Neural crest cell (in vitro differentiated cells): ENCODE measurements at places on chromosomes 5 and 9.

DNA sequence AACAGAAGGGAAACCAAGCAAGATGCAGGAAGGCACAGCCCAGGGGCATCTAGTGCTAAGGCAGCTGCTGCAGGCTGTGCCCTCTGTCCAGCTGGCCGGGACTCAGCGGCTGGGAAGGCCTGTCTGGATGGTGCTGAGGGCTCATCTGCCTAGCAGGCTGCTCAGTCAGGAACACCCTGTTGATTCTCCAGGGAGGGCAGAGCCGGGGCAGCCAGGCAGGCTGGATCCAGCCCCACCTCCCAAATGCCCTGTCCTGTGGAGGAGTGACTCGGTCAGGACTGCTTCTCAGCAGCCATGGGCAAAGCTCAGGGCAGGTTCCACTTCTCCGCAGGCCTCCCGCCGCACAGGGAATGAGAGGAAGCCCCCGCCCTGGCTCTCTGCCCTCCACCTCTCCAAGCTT is 7.8 kb upstream of the LCN9 start:
- H3K4me1 ChIP-seq = no peaks in the 10 kb centered on the region
- H3K36me3 ChIP-seq = peaks cover 1% of the 10 kb centered on the region
- DNase-seq = no peak

- H3K4me3 ChIP-seq = no peak overlapping the region
- DNase-seq = no peak
- H3K36me3 ChIP-seq = no peaks in the 10 kb centered on the region
- H3K4me1 ChIP-seq = peaks cover 19% of the 10 kb centered on the region
Observed at GRCh38 chr9:78572266-78572665, 275.3 kb downstream of the PSAT1 start.

GRCh38 chr9:81492710-81493447 is 196.5 kb downstream of the TLE1 start:
- H3K4me3 ChIP-seq = no peak overlapping the region
- no peaks in the 10 kb centered on the region for H3K4me1 ChIP-seq
- no peak overlapping the region for H3K27ac ChIP-seq

- no peaks in the 10 kb centered on the region for H3K36me3 ChIP-seq
- no peak overlapping the region for H3K4me3 ChIP-seq
- DNase-seq = no peak
- H3K4me1 ChIP-seq = no peaks in the 10 kb centered on the region
- peaks cover 5% of the 10 kb centered on the region for H3K27me3 ChIP-seq
- no peak overlapping the region for H3K27ac ChIP-seq
Observed at GRCh38 chr5:173352366-173353349, 24.4 kb upstream of the STC2 start.

DNA sequence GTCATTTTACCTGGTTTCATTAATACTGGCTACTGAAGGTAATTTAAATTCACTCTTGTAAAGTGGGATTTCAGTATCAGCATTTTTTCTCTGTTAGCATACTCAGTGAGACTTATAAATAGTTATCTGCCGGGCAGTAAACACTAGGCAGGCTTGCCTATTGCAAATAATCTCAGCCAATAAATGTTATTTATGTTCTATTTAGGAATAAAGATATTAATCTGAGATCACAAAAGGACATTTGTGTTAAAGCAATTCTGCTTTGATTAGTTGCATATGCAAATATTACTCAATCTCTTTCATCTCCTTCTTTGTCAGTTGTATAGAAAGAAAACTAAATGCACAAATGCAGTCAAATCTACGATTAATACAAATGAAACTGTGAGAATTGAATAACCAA is 827.8 kb downstream of the TLE4 start:
- H3K27ac ChIP-seq = no peak overlapping the region
- H3K4me3 ChIP-seq = no peak overlapping the region
- H3K4me1 ChIP-seq = peaks cover 15% of the 10 kb centered on the region
- H3K27me3 ChIP-seq = no peaks in the 10 kb centered on the region
- no peak for DNase-seq

- no peak for DNase-seq
- no peaks in the 10 kb centered on the region for H3K36me3 ChIP-seq
- peak overlapping the region; percentile 82 for H3K27ac ChIP-seq
Observed at GRCh38 chr9:33158843-33159776, 8.0 kb downstream of the B4GALT1 start.

DNA sequence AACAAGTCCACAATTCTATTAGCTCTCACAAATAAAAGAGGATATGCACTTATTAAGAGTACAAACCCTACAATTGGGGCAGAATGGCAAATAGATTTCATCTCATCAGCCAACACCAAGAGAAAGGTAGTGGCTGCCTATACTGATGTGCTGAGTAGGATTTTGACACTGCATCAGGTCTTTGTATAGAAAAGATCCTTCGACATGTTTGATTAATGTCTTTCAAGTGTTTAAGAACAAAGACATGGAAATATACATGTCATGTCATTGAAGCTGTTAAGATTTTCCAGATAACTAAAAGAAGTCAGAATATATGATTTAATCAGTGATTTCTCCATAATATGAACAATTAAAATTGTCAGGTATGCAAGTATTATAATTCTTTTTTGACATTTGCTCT is 238.7 kb upstream of the GRAMD2B start:
- no peak overlapping the region for H3K27ac ChIP-seq
- DNase-seq = no peak
- peaks cover 12% of the 10 kb centered on the region for H3K4me1 ChIP-seq
- H3K27me3 ChIP-seq = no peaks in the 10 kb centered on the region

- H3K36me3 ChIP-seq = peaks cover 17% of the 10 kb centered on the region
- no peak overlapping the region for H3K27ac ChIP-seq
- peaks cover 34% of the 10 kb centered on the region for H3K4me1 ChIP-seq
Observed at GRCh38 chr9:87516222-87516925, 18.7 kb downstream of the DAPK1 start.

DNA sequence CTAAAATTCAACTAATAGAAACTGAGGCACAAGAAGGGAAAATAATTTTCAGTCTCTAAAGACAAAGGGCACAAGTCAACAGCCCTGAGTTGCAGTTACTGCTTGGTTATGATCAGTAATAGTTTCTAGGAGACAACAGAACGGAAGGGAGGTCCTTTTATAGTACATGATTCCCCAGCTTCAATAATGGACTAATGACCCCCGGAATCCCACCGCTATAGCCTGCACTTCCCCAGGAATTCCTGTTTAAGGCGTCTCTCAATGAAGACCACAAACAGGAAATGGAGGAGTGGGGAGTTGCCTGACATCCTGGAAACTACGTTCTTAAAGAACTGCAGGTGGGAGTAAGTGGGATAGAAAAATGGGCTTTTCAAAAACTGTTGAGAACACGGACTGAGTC is 60.6 kb downstream of the DIAPH1 start:
- H3K4me3 ChIP-seq = peak overlapping the region; percentile 42
- DNase-seq = no peak
- H3K27me3 ChIP-seq = no peaks in the 10 kb centered on the region
- peak overlapping the region; percentile 94 for H3K27ac ChIP-seq

- H3K27me3 ChIP-seq = no peaks in the 10 kb centered on the region
- H3K4me1 ChIP-seq = no peaks in the 10 kb centered on the region
- peaks cover 6% of the 10 kb centered on the region for H3K36me3 ChIP-seq
- no peak for DNase-seq
Observed at GRCh38 chr9:87760529-87760928, 34.6 kb downstream of the CTSL start.

- no peak for DNase-seq
- H3K36me3 ChIP-seq = no peaks in the 10 kb centered on the region
- peaks cover 41% of the 10 kb centered on the region for H3K4me1 ChIP-seq
- peak overlapping the region; percentile 52 for H3K4me3 ChIP-seq
- H3K27ac ChIP-seq = no peak overlapping the region
- no peaks in the 10 kb centered on the region for H3K27me3 ChIP-seq
Observed at GRCh38 chr5:140998921-140999410, 32.7 kb downstream of the PCDHAC2 start.

DNA sequence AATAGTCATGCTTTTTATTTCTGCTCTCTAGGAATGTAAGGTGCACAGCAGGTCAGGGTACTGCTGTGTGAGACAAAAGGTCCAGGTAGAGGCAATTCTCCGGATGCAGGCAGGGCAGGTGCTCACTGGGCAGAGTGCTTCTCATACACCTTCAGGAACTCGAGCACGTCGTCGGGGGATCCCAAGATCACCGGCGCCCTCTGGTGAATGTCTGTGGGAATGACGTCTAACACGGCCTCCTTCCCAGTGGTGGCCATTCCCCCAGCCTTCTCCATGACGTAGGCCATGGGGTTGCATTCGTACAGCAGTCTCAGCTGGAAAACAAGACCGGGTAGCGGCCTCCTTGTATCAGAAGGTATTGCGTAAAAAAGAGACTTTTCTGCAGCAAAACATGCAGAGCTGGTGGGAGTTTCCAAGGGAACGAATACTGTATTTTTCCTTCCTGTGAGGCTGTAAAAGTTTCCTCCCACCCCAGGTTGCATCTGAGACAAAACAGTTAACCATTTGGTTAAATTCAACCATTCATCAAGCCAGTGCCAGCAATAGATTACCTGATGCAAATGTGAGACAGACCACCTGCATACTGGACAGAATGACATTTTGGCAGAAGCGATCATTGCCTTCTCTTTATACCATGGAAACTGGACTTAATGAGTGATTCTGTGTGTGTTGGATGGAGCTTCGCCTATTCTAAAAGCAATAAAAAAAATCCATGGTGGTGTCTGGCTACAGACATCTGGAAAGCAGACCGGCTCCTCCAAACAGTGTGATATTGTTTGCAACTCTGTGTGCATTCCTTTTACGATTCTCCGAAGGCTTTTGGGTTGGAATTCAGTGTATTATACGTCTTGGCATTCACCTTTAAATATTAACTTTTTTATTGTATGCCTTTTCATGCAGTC is 9.9 kb upstream of the FBP2 start:
- no peaks in the 10 kb centered on the region for H3K27me3 ChIP-seq
- no peak overlapping the region for H3K27ac ChIP-seq
- no peak overlapping the region for H3K4me3 ChIP-seq
- H3K4me1 ChIP-seq = peaks cover 17% of the 10 kb centered on the region
- peak; percentile 84 for DNase-seq

DNA sequence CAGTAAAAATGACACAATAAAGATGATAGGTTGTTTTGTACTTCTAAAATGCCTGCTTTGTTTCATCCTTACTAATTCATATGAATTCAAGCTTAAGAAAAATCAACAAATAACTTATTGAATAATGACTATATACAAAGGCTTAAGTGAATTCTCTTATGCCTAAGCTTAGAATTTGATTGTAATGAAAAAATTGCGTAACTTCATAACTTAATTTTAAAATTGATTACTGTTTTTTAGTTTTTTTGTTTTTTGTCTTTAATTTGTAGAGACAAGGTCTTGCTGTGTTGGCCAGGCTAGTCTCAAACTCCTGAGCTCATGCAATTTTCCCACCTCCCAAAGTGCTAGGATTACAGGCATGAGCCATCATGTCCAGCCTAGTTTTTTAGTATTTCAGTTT is 391.9 kb downstream of the ARRDC3 start:
- H3K27me3 ChIP-seq = no peaks in the 10 kb centered on the region
- H3K36me3 ChIP-seq = peaks cover 24% of the 10 kb centered on the region
- H3K27ac ChIP-seq = no peak overlapping the region
- no peak for DNase-seq

DNA sequence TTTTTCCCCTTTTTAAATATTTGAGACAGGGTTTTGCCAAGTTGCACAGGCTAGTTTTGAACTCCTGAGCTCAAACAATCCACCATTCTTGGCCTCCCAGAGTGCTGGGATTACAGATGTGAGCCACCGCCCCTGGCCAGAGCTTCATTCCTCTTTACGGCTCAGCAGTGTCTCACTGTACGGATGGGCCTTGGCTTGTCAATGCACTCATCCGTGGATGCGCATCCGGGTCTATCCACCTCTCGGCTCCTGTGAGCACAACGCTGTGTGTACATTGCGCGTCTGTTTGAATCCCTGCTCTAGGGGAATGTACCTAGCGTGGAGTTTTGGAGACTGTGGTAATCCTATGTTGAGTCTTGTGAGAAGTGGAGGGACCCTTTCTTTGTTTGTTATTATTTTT is 10.9 kb upstream of the EGFL7 start:
- H3K27ac ChIP-seq = no peak overlapping the region
- no peak overlapping the region for H3K4me3 ChIP-seq
- H3K4me1 ChIP-seq = peaks cover 19% of the 10 kb centered on the region
- no peak for DNase-seq
- H3K36me3 ChIP-seq = no peaks in the 10 kb centered on the region

DNA sequence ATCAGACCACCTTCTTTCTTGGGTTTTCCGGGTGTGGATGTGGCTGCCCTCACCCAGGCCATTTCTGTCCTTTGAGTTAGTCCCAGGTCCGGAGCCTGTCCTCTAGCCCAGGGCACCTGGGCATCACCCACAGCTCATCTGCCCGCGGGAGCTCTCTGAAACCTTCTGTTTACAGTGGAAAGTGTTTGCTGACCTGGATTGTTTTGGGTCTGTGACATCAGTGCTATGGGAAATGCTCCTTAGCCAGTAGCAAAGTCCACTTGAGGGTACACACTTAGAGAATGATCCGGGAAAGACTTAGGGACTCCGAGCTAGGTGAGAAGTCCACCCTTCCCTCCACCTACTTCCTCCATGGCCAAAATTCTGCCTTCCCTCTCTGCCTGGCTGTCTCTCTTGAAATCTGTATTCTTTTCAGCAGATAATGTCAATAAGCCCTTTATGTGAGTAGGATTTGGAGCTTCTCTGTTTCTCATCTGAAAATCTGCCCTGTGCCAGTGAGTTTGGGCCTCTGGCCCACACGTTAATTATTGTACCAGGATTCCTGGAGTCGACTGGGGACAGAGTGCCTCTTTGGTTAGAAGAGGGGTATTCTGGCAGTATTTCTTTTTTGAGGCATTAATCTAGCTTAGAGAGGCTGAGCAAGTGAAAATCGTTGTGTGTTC is 19.9 kb downstream of the ABLIM3 start:
- H3K27ac ChIP-seq = no peak overlapping the region
- H3K4me3 ChIP-seq = no peak overlapping the region
- no peaks in the 10 kb centered on the region for H3K4me1 ChIP-seq
- DNase-seq = no peak

GRCh38 chr9:29332789-29333188 is 1759.5 kb upstream of the C9orf72 start:
- H3K36me3 ChIP-seq = no peaks in the 10 kb centered on the region
- DNase-seq = no peak
- no peaks in the 10 kb centered on the region for H3K27me3 ChIP-seq
- no peak overlapping the region for H3K27ac ChIP-seq
- no peaks in the 10 kb centered on the region for H3K4me1 ChIP-seq

GRCh38 chr9:97759581-97760288 is 62.6 kb upstream of the XPA start:
- no peak overlapping the region for H3K27ac ChIP-seq
- H3K27me3 ChIP-seq = peaks cover 82% of the 10 kb centered on the region
- DNase-seq = no peak
- H3K36me3 ChIP-seq = no peaks in the 10 kb centered on the region
- no peaks in the 10 kb centered on the region for H3K4me1 ChIP-seq

DNA sequence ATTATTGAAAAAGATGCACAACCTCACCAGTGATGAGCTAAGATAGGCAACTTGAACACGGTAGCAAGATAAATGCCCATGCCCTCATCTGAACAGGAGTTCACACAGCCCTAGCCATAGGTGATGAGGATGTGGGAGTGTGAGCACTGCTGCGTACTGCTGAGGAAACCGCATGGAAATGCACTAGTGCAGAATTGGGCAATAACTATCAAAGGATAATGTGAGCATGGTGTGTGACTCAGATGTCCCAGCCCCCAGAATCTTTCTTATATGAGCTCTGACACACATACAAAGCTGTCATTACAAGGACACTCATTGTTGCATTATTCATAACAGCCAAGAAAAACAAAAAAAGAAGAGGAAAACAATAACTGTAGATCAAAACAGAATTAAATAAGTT is 521.2 kb downstream of the IRX1 start:
- H3K4me3 ChIP-seq = no peak overlapping the region
- H3K4me1 ChIP-seq = peaks cover 14% of the 10 kb centered on the region
- no peak for DNase-seq
- H3K27me3 ChIP-seq = no peaks in the 10 kb centered on the region
- no peak overlapping the region for H3K27ac ChIP-seq
